ENCODE measurements at places on chromosomes 6 and 20.

- no peak for DNase-seq
These were observed 42.6 kb upstream of the ZNFX1 start for GRCh38 chr20:49320460-49320859.

DNA sequence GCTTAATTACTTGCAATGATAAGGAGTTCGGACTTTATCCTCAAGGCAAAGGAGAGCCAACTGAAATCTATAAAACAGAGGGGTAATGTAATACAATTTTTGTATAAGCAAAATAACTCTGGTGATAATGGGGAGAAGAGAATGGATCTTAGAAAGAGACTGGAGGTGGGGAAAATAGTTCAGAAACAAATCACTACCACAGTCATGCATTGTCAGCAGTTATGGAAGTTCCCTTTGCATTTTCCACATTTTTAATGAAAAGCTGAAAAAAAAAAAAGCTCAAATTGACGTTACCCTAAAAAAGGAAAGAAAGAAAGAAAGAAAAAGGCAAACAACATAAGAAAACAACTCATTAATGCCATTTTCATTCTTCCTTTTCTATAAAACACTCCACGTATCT, 337.6 kb upstream of the HSF2 start:
- no peak for DNase-seq

- DNase-seq, result no peak
These were observed 32.1 kb downstream of the PRSS16 start for GRCh38 chr6:27279513-27280063.

GRCh38 chr6:22356362-22356940, 59.6 kb upstream of the PRL start:
- DNase-seq, result no peak

DNA sequence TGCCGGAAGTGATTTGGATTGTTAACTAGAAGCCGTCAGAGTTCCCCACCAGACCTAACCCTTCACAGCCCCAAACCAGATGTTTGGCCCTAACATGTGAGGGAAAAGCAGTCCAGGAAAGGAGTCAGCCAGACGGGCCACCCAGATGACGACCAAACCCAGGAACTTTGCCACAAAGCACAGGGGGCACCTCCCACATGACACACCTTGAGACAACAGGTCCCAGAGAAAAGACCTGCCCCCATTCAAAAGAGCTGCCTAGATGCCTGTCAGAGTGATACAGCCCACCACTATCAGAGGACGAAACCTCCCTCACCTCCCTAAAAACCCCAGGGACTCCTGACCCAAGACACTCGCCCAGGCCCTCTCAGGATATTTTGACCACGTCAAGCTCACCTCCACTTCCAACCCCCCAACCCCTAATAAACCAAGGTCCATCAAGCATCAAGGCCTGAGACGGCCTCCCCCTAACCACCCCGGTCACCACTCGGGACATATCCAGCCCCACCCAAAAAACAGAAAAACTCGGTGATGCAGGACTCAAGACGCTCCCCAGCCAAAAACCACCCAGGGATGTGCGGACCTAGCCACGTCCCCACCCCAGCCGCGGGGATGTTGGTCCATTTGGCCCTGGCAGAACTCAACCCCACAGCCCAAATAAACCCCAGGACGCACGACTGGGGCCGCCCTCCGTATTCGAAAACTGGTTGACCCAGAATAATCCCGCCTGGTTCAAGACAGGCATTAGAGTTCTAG, 662 bp downstream of the ZNF343 start:
- no peak for DNase-seq

- DNase-seq, result no peak
These were observed 254.5 kb downstream of the TMEM242 start for GRCh38 chr6:157068691-157069324.
